ENCODE measurements at places on chromosomes 1 and 21.

DNA sequence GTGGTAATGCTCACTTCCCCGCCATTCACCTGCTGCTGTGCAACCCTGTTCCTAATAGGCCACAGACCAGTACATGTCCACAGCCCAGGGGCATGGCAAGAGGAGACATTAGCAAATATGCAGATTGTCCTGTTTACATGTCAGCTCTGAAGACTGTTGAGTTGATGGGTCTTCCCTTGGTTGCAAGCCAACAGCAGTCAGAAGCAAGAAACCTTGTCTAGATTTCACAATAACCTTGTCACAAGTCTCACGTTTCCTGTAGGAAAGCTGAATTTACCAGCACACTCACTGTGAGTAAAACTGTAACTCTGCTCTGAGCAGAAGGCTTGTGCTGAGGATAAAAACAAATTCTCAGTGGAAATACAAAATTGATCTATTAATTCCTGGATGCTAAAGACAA lies 195.1 kb downstream of the HLX start:
- DNase-seq = no peak

- no peak for DNase-seq
Observed at GRCh38 chr1:202165267-202165941, 5.0 kb upstream of the PTPN7 start.

GRCh38 chr21:39658066-39658465 lies 45.3 kb downstream of the B3GALT5 start:
- no peak for DNase-seq

GRCh38 chr1:212157252-212157651 lies 121.7 kb downstream of the DTL start:
- no peak for DNase-seq

GRCh38 chr1:206709322-206709721 lies 24.6 kb downstream of the MAPKAPK2 start:
- no peak for DNase-seq

DNA sequence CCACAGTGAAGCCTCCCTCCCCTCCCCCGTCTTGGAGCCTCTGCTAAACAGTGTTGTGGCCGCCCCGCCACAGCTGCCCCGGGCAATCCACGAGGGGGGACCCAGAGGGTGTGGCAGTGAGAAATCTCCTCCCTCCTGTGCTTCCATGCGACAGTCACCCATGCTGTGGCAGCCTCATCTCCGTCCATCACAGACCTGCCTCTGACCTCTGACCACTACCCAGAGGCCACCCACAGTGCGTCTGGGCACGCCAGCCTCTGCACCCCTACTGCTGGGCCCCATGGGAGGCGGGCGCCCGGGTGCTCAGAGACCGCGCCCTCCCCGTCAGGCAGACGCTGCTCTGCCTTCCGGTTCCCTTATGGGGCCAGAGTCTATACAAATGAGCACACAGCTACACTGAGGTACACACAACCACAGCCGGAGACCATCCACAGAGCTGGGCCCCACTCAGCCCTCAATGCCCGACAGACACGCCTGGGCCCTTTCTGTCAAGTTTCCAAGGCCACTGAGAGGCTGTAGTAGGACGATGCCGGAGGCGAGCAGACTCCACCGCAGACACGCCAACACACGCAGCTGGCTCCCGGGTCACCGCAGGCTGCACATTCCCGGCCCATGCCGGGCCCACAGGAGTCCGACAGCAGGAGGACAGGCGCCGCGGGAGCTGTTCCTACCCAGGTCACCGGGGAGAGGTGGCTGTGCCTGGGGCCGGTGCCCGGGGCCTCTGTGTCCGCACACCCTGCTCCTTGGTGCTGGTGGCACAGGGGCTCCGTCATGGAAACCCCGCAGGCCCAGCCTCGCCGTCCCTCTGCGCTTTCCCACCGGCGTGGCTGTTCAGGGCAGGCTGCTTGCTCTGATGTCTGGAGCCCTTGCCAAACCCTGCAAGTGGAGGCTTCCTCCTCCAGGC lies 23.9 kb upstream of the TMEM52 start:
- no peak for DNase-seq

DNA sequence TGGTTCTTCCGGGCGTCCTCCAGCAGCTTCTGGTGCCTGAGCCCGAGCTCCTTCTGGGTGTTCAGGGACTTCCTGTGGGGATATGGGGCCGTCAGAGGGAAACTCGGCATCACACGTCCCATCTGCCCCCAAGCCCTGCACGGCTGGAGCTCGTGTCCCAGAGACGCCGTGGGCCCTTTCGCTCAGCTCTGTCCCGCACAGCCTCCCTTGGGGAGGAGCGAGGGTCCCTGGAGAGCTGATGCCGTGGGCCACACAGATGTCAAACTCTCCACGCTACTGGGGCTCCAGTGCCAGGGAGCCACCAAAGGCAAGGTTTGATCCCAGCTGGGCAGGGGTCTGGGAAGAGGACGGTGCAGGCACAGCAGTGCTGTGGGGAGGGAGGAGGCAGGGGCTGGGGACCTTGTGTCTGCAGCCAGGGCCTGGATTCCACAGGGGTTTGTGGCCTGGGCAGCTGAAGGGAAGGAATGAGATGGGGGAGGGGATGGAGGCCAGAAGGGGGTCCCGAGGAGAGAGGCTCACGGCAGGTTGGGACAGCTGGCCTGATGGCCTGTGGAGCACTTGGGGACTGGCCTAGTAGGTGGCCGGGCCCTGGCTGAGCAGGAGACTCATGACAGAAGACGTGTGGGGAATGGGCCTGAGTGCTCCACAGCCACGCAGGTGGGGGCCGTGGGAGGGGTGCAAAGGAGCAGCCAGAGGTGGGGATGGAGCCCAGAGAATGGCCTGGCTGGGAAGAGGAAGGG lies 30.4 kb downstream of the CFAP74 start:
- no peak for DNase-seq

GRCh38 chr1:56827711-56828110 lies 8.5 kb upstream of the FYB2 start:
- DNase-seq = no peak

GRCh38 chr1:208007319-208007937 lies 96.5 kb upstream of the CD34 start:
- DNase-seq = no peak

DNA sequence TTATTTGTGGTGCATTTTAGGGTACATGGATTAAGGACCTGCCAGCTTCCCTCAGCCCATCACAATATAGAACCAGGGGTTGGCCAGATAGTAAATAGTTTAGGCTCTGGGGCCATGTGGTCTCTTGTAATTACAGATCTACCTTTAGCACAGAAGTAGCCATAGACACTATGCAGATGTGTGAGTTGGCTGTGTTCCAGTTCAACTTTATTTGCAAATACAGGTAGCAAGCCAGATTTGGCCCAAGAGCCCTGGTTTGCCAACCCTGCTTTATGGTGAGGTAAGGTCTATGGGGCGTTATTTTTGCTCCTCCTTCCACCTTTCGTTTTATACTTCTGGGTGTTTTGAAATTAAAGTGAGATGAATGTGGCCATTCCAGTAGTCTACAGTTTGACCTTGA lies 48.7 kb downstream of the MRPS6 start:
- DNase-seq = no peak

DNA sequence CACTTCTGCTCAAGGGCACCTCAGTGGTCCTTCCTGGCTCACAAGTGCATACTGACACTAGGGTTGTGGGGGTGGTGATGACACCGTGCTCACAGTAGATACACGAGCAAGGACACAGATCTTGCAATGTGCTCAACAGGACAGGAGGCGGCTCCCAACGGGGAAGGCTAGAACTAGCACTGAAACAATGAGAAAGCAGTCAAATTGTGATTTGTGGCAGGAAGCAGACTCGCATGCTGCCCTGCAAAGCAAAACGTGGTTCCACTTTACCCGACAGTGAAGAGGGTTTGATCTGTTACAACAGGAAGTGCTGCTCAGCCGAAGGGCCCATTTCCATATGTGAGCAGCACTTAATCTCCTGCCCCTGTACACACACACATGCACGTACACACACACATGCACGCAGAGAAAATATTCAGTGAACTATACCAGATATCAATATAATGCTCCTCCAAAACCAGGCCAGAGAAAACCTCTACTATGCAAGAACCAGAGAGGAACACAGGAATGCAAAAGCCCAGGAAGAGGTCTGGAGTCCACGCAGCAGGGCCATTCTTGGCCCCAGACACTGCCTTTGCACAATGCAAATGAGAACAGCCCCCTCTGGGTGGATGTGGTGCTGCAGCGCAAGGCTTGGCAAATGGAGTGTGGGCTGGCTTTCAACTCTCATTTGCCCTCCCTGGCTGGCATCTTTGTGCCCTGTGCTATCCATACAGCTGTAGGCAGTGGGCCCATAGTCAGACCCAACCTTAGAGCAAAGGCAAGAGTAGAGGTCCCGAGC lies 47.1 kb downstream of the KANK4 start:
- DNase-seq = no peak

DNA sequence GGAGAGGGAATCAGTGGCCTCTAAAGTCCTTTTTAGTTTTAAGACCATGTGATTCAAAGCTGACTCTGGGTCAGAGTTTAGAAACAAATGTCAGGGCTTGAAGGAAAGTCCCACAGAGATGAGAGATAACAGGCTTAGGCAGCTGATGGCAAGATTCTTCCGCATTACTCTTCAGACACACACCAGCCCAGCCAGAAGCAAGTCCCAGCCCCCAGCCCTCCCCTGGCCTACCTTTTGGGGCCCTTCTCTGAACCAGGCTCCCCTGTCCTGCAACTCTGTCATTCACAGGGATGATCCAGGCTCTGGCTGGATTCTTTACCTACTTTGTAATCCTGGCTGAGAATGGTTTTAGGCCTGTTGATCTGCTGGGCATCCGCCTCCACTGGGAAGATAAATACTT lies 13.1 kb upstream of the CASQ1 start:
- no peak for DNase-seq

GRCh38 chr1:92317836-92318493 lies 19.1 kb downstream of the RPAP2 start:
- DNase-seq = no peak

DNA sequence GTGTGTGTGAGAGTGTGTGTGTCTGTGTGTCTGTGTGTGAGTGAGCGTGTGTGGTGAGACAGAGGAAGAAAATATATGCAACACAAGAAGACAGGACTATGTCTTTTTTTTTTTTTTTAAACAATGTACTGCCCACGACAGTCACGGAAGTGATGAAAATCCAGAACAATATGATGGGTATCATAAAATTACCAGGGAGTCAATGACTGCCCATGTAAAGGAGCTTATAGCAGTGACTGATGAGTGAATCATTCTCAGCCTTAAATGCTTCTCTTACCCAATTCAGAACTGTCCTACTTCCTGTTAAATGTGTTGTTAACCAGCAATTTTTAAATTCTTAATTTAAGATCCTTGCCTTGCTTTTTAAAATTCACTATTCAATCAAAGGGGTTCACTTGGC lies 46.6 kb downstream of the RGS7 start:
- no peak for DNase-seq

DNA sequence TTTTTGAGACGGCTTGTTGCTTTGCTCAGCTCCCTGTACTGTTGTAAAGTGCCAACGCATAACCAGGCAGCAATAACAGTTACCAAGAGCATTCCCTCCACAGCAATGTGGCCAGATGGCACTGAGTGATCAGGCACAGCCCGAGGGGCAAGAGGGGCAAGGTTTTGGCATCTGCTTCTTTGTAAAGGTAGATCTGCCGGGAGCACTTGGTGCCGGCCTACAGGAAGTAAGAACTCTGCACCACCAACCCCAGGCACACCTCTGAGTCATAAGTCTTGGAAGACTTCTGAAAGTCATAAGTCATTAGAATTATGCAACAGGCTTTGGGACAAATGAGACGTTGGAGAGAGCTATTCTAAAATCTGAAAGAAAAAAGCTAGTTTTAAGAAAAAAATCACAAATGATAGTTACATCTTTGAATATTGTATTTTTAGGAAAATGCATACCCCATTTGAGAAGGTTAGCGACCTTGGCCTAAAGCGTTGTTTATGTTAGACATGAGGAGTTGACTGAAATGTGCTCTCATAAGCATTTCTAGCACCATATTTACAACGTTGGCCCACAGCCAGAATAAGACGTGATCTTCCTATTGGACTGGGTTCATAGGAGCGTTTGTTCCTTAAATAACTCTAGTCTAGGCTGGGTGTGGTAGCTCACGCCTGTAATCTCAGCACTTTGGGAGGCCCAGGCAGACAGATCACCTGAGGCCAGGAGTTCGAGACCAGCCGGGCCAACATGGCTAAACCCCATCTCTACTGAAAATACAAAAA lies 37.7 kb upstream of the MAP10 start:
- peak; percentile 2 for DNase-seq

GRCh38 chr1:212952641-212952976 lies 2.3 kb downstream of the VASH2 start:
- DNase-seq = no peak

- DNase-seq = no peak
Observed at GRCh38 chr1:94621802-94622201, 80.2 kb upstream of the F3 start.

GRCh38 chr1:209647156-209647555 lies 5.1 kb downstream of the LAMB3 start:
- no peak for DNase-seq

DNA sequence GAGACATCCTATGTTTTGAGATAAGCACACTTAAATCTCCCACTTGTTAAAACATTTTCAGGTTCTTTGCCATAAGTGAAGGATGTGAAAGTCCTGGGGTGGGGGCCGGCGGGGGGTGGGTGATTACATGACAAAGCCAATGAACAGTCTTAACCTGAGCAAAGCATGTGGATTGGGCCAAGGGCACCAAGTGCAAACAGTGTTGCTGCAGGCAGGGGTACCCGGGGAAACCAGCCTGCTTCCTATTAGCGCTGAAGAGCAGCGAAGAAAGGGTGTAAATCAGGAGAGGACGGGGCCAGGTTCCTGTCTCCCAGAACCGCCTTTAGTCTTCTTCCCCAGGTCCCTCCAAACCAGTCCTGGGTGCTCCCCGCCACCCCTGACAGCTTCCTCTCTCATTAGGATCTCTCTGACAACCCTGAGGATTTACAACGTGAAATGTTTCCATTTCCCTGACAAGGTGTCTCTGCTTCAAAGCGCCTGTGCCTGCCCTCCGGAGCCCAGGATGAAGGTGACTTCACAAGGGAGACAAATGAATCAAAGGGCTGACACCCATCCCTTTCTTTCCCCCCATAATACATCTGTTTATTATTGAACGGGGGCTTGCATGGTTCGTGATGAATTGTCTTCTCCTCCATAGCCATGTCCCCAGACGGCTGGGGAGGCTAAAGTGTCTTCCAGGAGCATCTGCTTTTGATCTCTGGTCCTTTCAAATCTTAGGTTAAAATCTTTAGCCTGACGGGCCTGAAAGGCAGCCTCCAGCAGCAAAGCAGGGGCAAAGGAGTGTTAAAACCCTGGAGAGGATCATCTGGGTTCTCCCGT lies 109.5 kb downstream of the TRABD2B start:
- no peak for DNase-seq

GRCh38 chr1:12568009-12568767 lies 49.8 kb downstream of the DHRS3 start:
- DNase-seq = no peak

DNA sequence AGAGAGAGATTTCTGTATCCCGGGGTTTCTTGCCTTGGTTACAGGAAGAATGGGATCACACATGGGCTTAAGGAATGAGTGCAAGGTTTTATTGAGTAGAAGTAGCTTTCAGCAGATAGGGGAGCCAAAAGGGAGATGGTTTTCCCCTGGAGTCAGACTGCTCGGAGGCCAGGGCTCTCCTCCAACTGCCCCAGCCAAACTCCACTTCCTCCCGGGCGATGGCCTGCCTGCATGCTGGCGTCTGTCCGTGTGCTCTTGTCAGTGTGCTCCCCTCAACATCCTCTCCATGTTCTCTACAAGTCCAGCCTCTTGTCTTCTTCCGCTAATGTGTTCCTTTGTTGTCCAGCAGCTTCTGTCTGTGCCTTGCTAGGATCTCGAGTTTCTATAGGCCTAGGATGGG lies 421.3 kb upstream of the ADGRL2 start:
- DNase-seq = no peak

- DNase-seq = no peak
Observed at GRCh38 chr1:7257225-7257624, 472.0 kb downstream of the CAMTA1 start.

Data from non-pigmented ciliary epithelial cell (primary cell).